Hair follicular keratinocyte (primary cell): ENCODE measurements at places on chromosomes 5 and 9. TPM values are rescaled to one million over a fixed set of nuclear protein-coding genes. Genes with fewer than 3 reads are reported as not detected.

PCDHGA11 gene
- 0.84 and 0.94 TPM in 2 replicates for total RNA-seq

TMEM171 gene
- total RNA-seq: 1.6 and 4.2 TPM in 2 replicates

MYO10 gene
- 41.3 and 52.7 TPM in 2 replicates for total RNA-seq

TRIM36 gene
- 1.7 and 3.7 TPM in 2 replicates for total RNA-seq

ADGRV1 gene
- 0.39 TPM in 1 of 2 replicates, not detected in the other for total RNA-seq

CNTNAP3B gene
- 1.4 and 3.5 TPM in 2 replicates for total RNA-seq

GEMIN5 gene
- 12.7 and 19.5 TPM in 2 replicates for total RNA-seq

JAKMIP2 gene
- 0.19 TPM in 1 of 2 replicates, not detected in the other for total RNA-seq

KIF20A gene
- 13.8 and 45.5 TPM in 2 replicates for total RNA-seq

SLC2A8 gene
- 16.5 and 17.0 TPM in 2 replicates for total RNA-seq

FGD3 gene
- total RNA-seq: 0.04 and 0.16 TPM in 2 replicates

PCDHB15 gene
- total RNA-seq: 0.04 and 0.08 TPM in 2 replicates

ZNF300 gene
- 5.3 and 6.0 TPM in 2 replicates for total RNA-seq

FOXD4L5 gene
- not detected in 2 replicates for total RNA-seq

PCDH12 gene
- total RNA-seq: 0.04 and 0.16 TPM in 2 replicates

SLC34A3 gene
- not detected in 2 replicates for total RNA-seq

SV2C gene
- total RNA-seq: 0.08 TPM in 1 of 2 replicates, not detected in the other

SLCO6A1 gene
- not detected in 2 replicates for total RNA-seq

CTXN3 gene
- total RNA-seq: not detected in 2 replicates

CSF2 gene
- total RNA-seq: 16.9 and 49.0 TPM in 2 replicates

SLC36A2 gene
- total RNA-seq: not detected in 2 replicates

TMEM174 gene
- not detected in 2 replicates for total RNA-seq
